ENCODE measurements at places on chromosomes 1 and 21.

DNA sequence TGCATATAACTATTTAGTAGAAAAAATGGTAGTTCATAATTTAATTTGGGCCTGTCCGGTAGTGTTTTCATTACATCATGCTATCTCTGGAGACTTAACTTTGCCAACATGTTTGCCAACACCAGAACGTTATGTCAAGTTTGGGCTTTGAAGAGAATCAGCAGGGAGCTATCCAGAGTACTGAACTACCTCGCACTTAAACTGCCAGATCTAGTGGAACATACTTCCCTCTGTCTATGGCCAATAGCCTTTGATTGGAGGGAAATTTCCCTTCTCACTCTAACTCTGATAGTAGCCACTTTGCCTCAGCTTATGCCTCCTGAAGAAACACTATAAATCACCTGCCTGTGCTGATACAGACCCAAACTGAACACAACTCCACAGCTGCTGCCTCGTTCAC lies 10.0 kb downstream of the LRRC53 start:
- no peak for DNase-seq

DNA sequence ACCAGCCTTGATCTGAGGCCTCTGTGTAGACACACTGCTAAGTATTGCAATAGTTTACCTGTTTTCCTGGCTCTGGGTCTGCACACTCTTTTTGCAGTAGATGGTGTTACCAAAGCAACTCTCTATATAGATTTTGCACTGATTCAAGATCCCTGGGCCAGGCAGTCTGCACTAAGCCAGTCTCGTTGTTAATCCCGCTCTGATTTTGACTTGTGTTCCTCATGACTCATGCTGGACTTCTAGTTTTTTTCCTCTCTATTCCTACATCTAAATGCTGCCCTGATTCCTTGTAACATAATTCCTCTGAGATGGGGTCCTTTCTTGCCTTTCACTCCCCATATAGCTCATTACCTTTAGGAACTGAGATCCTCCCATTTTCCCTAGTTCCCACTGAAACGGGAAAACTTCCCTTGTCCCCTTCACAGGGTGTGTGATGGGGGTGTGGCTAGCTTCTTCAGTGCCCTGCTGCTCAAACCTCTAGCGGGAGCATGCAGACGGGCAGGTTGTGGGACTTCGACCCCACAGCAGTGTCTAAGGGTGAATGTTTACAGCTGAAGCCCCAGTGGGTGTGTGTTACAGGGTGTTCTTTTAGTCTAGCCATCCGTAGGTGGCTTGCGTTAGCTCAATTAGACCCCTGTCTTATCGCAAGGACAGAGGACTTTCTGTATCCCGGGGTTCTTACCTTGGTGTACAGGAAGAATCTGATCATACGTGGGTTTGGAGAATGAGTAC lies 106.5 kb upstream of the RAB3GAP2 start:
- no peak for DNase-seq

DNA sequence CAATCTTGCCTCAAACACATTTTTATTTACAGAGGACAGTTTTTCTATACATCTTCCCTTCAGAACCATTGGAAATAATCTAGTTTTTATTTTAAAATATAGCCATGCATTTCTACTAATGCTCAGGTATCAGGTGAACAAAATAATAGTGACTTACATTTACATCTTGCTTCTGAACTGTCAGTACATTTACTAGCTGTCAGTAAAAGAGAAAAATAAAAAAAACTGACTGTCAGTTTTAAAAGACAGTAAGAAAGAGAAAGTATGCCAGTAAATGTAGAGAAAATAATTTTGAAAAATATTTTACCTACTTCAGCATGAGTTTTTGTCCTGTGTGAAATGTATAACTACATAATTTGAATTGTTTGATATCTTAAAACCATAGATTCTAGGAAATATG lies 33.5 kb downstream of the USH2A start:
- no peak for DNase-seq

DNA sequence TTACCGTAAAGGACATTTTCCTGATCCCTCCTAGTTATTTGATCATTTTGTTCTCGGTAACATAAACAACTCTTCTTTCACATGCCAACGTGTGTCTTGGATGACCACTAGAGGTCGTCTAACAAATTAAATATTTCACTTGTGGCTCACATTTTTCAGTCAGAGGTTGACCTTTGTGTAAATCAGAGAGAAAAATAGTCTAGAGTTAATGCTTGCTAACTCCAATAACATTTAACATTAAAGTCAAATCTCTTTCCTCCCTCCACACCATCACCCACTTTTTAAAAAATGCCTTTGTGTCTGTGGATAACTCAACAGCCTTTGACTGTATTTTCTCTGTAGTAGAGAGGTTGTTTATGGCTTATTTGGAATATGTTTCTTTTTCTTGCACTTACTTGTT lies 220.5 kb upstream of the B3GALT2 start:
- no peak for DNase-seq

Data from stimulated activated CD8-positive, alpha-beta memory T cell treated with anti-CD3 and anti-CD28 coated beads, Interleukin-4, amount 100 ng/mL, for 1 hour (primary cell).